ENCODE measurements at places on chromosomes 12 and 14.

GRCh38 chr12:22667122-22667521 lies 42.2 kb downstream of the ETNK1 start:
- DNase-seq, result no peak

DNA sequence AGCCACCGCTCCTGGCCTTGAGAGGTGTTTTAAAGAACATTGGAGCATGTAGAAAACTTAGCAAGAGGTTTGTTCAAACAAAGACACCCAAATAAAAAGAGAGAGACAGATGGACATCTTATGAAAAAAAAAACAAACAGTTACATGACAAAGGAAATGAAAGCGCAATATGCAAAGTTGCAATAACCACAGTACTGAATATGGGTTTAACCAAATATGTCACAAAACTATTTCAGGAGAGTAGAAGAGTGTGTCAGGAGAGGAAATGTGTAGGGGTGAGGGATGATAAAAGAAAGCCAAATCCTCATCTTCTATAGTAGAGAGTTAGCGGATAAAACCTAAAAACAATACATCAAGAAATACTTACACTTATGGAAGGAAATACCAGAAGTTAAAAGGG lies 98.4 kb downstream of the GTF2A1 start:
- DNase-seq, result no peak

GRCh38 chr12:2654741-2655140 lies 140.0 kb upstream of the FKBP4 start:
- DNase-seq, result no peak

- no peak for DNase-seq
Measured at GRCh38 chr14:93068711-93069110, 47.0 kb downstream of the ITPK1 start.

DNA sequence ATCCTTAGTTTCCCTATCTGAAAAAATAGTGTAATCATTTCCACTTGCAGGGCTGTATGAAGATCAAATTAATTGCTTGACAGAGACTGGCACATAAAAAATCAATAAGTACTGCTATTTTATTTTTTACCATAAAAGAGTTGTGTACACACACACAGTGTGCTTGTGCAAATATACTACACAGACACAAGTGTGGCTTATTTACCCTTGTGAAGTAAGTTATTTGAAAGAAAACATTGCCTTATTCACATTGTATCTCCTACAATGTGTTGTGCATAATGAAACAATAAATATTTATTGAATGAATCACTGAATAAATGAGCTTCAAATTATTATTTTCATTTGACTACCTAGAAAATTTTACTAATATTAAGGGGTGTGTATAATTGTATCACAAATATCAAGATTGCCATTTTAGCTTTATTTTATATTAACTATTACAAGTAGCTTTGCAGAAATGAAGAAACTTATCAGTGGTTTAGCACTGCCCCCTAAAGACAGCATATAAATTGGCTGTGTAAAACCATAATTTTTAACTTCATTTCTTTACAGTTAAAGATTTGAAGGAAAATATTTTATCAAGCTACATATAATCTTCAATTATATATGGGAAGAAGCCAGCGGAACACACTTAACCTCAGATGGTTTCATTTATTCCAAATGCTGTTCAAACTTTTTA lies 11.3 kb downstream of the GARIN6 start:
- no peak for DNase-seq

DNA sequence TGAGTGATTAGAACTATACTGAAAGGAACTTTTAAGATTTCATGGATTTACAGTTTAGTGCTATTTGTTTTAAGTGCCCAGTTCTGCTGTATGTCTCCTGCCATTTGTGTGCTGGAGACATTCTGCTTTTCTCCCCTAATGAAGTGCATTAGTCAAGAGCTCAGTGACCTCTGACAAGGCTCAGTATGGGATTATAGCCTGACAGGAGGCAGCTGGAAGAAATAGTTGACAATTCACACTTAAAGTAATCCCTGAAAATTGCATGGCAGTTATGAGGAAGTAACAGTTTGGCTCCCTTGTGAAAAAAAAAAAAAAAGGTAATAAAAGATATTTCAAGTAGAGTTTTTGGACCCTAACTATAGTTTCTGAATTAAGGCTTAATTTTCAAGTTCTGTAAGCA lies 70.3 kb downstream of the ALX1 start:
- no peak for DNase-seq

DNA sequence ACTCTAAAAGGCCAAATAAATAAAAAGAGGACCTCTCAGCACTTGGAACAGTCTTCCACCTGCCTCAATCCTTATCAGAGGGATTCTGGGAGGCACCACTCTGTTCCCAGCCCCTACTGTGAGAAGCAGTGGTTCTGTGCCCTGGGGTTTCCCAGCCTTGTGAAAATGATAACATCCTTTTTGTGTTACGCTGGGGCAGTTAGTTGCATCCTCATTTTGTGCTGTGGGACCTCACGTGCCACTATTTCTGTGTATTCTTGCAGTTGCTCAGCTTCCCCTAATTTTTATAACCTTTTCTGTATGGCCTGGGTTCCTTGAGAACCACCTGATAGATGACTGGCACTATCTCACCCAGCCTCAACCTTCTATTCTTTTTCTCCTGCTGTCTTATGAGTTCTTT lies 10.8 kb upstream of the CMA1 start:
- DNase-seq, result no peak

DNA sequence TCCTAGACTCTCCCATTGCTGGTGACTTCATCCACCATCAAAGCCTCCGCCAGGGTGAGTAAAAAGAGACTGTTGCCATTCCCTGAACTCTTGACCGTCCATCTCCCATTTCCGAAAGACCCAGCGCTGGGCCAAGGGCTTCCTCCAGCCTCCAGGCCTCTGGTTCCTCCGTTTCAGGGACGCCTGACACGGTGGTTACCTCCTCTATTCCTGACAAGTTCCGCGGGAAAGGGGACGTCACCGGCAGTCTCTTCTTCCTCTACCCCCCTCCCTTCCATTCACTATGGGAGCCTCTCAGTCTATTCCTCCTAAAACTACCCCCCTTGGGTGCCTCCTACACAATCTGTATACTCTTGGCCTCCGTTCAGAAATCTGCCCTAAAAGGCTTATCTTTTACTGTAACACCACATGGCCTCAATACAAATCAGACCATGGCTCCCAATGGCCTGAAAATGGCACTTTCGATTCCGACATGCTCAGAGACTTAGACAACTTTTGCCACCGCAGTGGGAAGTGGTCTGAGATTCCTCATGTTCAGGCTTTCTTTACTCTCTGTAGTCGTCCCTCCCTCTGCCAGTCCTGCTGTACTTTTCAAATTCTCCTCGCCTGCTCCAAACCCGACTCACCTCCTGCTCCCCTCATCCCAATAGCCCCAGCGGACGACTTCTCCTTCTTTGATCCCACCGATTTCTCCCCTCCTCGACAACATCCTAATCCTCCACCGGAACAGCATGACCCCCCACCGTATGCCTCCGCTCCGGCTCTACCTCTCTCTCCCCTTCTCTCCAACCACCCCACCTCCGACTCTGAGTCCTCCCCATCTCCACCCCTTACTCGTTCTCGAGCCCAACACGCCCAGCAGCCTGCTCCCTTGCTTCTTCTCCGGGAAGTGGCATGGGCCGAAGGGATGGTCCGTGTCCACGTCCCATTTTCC lies 70.4 kb downstream of the MOK start:
- DNase-seq, result no peak

GRCh38 chr12:122102331-122102730 lies 23.8 kb downstream of the MLXIP start:
- no peak for DNase-seq

DNA sequence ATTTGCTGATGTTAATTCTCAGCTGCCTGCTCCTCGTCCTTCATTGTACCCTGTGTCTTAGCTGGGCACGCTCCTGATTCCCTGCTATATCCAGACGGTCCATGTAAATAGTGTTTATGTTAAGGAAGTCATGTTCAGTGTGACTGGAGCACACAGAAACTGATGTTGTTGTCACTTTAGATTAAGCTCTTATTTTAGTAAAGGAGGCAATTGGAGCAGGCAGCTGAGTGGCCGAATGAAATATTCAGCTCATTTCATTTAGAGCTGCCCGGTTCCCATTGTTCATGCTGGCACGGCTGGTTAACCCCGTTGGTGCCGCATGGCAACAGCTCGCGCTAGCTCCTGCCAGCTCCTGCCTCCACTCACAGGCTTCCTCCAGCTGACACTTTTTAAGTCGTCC lies 446.8 kb upstream of the SOX5 start:
- DNase-seq, result no peak

GRCh38 chr12:90953956-90954421 lies 987 bp downstream of the CCER1 start:
- peak; percentile 12 for DNase-seq

- DNase-seq, result peak; percentile 32
Measured at GRCh38 chr14:69260861-69261564, 1.1 kb downstream of the GALNT16 start.

DNA sequence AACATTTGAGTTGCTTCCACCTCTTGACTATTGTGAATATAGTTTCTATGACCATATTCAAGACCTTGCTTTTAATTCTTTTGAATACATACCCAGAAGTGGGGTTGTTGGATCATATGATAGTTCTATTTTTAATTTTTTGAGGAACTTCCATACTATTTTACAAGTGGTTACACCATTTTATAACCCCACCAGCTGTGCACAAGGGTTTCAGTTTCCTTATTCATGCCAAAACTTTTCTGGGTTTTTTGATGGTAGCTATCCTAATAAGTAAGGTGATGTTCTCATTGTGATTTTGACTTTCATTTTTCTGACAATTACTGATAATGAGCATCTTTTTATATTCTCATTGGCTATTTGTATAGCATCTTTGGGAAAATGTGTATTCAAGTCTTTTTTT lies 109.4 kb upstream of the GARIN2 start:
- DNase-seq, result no peak

DNA sequence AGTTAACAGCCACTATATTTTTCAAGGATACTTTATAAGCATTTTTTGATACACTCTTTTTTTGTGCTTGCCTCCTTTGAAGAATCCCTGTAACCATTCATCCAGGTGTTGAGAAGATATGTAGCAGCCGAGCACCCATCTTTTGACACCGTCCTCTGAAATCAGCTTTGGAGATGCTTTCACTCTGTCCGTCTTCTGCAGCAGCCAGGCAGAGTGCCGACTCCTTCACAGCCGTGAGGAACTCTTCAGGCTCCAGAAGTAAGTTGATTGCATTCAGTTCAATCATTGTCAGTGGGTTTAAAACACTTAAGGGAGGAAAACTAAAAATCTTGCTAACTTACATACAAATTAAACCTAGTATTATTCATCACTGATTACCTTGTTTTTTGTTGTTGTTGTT lies 160.1 kb downstream of the LRFN5 start:
- DNase-seq, result no peak

- DNase-seq, result no peak
Measured at GRCh38 chr12:60269611-60270269, 673.9 kb downstream of the SLC16A7 start.

DNA sequence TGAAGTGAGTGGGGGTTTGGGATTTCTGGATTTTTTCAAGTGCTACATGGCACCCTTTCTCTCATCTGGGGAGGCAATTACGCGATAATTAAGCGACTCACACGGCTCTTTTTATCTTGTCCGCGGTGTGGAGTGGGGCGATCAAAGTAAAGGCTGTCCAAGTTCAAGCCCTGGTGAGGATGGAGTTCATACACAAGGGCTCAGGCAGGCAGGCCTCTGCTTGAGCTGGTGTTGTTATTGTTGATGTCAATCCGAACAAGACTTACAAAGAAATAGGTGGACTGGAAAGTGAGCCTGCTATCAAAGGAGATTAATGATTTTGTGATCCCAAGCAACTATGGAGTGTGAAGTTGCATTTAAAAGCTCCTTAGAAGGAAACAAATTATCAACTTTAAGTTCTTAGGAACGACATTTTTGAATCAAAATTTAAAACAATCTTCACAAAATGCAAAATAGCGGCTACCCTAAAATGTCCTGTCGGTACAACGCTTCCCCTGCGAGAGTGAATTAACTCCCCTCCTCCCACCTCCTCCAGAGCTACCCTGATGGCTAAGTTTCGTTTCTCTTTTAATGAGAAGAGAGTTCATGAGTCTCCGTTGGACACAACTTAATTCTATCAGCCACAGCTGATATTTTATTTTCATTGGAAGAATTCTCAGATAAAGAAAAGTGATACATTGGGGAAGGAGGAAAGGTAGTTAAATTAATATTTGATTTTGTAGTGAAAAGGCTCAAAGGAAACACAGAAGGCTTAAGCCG lies 5.9 kb downstream of the FOXA1 start:
- DNase-seq, result no peak

DNA sequence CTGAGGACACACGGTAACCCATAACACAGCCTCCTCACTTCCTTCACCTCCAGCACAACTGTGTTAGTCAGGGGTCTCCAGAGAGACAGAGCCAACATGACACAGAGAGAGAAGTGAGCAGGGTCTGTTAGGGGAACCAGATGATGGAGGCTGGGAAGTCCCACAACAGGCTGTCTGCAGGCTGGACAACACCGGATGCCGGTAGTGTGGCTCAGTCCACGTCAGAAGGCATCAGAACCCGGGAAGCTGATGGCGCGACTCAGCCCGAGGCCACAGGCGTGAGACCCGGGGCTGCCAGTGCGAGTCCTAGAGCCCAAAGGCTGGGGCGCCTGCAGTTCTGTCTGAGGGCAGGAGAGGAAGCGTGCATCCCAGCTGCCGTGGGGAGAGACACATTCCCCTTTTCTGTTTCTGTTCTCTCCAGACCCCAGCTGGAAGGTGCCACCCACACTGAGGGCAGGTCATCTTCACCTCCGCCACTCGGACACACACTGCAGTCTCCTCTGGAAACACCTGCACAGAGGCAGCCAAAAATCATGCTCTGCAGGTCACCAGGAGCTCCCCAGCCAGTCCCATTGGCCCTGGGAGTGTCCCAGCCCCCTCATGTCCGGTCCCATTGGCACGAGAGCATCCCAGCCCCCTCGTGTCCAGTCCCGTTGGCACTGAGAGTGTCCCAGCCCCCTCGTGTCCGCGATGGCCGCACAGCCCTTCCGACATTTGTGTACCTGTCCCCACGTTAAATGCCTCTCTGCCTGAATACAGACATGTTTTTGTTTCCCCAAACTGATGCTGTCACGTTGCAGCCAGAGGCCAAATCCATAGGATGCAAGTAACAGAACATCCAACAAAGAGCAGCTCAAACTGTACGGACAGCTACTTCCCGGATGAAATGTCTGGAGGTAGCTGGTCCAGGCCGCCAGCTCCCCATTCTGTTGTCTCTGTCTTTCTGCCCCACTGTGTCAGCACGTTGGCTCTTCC lies 7.9 kb upstream of the FBRSL1 start:
- no peak for DNase-seq

GRCh38 chr12:88308825-88309224 lies 166.7 kb downstream of the TMTC3 start:
- no peak for DNase-seq

GRCh38 chr14:58243790-58244555 lies 670 bp upstream of the PSMA3 start:
- peak; percentile 29 for DNase-seq

- DNase-seq, result no peak
Measured at GRCh38 chr12:30719060-30719459, 23.4 kb upstream of the IPO8 start.

Data from activated CD4-positive, alpha-beta T cell treated with anti-CD3 and anti-CD28 coated beads, Interleukin-2, amount 50 U/mL, for 16 hours (primary cell).